ENCODE measurements at places on chromosomes 7 and 10. TPM values are rescaled to one million over a fixed set of nuclear protein-coding genes. Genes with fewer than 3 reads are reported as not detected.

Gene CCNY
- total RNA-seq, result 50.8 TPM

Gene AKR1D1
- total RNA-seq, result not detected

Gene PLXDC2
- total RNA-seq, result 1.1 TPM

Gene EBLN1
- total RNA-seq, result not detected

Gene RFC2
- 41.6 TPM for total RNA-seq

Gene SAMD9L
- total RNA-seq, result 40.4 TPM

Gene ZNF107
- 2.1 TPM for total RNA-seq

Gene OPN1SW
- not detected for total RNA-seq

Gene NME8
- not detected for total RNA-seq

Gene WAPL
- 22.2 TPM for total RNA-seq

Gene ZPBP
- total RNA-seq, result not detected

Gene SCIN
- 0.13 TPM for total RNA-seq

Gene TAF5
- 7.4 TPM for total RNA-seq
